Left renal pelvis (tissue), 4 donors: ENCODE measurements at places on chromosomes 13 and 19. TPM values are rescaled to one million over a fixed set of nuclear protein-coding genes. Genes with fewer than 3 reads are reported as not detected.

DNA sequence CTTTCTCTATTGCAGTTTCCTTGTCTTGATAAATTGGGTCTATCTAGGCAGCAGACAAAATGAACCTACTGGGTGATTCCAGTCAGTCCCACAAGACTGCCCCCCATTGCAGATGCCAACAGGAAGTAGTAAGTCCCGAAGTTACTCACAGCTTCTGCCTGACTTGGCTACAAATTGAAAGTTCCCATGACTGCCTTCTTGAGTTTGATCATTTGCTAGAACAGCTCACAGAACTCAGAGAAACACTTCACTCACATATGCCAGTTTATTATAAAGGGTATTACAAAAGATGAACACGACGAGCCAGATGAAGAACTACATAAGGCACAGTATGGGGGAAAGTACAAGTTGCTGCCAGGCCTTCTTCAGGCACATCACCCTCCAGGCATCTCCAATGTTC lies 50.0 kb downstream of the TEX26 start:
- DNase-seq = no peak

GRCh38 chr13:113902986-113903775 lies 39.3 kb upstream of the GAS6 start:
- no peak for DNase-seq

- DNase-seq = no peak
These were observed 43.3 kb downstream of the ZNF93 start for GRCh38 chr19:19943848-19944582.

- no peak for DNase-seq
These were observed 1.5 kb upstream of the SLC17A7 start for GRCh38 chr19:49442771-49443365.

DNA sequence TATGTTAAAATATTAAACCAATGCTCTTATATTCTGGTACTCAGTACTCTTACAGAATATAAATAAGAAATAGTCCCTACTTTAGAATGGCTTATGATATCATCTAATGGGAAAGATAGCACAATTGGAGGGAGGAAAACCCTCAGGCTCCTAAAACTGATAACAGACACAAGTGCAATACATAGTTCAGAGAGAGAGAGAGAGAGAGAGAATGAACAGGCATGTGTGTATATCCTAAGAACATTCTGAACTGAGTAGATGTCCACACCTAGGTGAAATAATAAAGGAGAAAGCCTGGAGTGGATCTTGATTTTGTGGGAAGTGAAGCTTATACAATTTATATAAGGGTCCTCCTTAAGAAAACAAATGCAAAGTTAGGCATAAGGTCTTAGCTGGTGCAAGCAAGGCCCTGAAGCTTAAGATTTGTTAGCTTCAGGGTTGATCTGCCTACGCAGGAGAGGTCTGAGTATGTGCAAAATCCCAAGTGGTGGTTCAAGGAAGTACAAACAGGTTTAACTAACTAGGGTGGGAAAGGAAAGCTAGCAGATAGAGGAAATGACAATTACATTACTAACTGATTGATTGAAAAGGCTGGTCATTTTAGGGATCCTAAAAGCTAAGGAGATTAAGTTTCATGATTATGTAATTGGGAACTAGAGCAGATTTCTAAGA lies 53.3 kb downstream of the SOX21 start:
- no peak for DNase-seq

GRCh38 chr13:68584776-68585175 lies 1354.6 kb upstream of the PCDH9 start:
- no peak for DNase-seq

DNA sequence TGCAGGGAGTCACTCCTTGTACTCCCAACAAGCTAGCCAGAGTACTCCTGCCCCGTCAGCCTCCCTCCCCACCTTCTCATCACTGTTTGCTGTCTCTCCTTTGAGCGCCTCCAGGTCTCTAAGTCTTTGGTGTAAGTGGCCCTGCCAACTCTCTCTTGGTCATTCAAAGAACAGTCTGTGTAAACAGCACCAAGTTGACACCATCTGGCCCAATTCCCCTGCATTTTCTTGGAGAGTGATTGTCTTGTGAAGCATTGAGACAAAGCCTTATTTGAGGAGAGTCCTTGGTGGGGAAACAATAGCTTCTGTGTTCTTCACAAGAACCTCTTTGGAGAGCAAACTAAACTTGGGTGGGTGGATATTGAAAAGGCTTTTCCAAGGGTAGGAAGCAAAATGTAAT lies 114.6 kb upstream of the RNF113B start:
- DNase-seq = no peak

DNA sequence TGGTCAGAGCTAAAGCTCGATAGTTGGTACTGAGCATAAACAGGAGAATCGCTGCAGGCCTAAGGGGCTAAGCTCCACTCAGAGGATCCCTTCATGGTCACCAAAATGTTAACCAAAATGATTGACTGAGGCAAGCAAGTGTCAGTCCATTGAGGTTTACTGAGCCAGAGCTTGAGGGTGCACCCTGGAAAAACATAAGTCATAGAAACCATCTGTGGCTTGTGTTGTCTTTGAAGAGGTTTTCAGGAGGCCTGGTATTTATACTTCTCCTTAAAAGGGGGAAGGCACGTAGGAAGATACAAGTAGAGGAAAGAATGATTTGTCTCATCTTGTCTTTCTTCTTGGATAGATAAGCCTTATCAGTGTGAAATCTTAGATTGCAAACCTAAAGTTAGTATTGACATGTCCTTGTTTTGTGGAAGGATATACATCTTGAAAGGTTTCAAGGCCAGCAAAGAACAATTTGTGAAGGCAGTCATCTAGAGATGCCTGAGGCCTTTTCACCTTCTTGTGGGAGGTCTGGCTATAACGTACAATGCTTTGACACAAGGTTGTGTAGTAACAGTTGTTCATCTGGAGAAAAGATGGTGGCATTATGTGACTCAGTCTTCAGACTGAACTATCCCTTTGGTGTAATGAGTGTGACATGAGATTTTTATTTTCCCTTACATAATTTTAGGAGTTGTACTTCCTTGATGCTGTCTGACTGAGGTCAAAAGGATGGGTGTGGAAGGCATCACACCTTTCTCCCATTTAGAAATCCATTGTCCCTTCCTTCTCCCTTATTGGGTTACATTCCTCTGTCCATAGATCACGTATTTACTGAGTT lies 14.7 kb upstream of the CEACAM6 start:
- DNase-seq = no peak

DNA sequence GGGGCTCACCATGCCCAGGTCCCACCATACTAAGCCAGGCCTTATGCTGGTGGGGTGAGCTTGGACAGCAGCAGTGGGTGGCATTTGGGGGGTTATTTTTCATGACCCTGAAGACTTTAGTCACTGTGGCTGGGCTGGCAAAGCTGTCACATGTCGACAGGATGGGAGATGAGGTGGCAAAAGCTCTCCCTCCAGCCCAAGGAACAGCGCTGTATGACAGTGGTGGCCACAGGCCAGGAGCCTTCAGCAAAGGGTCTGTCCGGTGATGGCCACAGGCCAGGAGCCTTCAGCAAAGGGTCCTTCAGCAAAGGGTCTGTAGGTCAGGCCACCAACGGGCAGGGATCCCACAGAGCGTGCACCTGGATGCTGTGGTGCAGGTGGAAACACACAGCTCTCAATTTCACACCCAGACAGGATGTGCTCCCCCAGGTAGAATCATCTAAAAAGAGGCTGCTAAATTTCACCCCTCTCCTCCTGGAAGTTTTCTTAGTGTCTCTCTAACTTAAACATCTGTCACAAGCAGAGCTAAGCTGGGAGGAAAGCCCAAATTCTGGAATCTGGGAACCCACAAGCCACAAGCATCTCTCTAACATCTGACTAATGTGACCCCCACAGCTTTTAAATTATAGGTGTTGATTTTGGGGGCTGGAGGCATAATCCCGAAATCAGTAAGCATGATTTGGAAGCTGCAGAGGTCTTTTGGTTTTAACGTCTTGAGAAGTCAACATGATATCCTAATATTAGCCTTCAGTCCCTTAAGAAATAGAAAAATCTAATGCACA lies 23.0 kb downstream of the COL4A1 start:
- no peak for DNase-seq

- no peak for DNase-seq
These were observed 991 bp downstream of the ABHD17A start for GRCh38 chr19:1884291-1884718.

- no peak for DNase-seq
These were observed 636 bp upstream of the ZNF579 start for GRCh38 chr19:55581145-55581822.

GRCh38 chr13:37791699-37792098 lies 77.9 kb downstream of the TRPC4 start:
- DNase-seq = no peak

DNA sequence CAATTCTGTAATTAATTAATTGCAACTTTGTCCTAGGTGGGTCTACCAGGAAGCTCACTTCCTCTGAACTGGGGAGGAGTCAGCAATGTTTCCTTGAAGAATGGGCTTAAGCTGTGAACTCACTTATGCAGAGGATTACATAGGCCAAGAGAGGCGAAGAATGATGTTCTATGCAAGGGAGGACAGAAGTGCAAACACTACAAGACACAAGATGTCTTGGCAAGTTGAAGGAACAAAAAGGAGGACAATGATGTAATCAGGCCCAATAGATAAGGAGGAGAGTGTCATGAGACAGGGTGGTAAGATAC lies 275.9 kb downstream of the LHFPL6 start:
- no peak for DNase-seq

DNA sequence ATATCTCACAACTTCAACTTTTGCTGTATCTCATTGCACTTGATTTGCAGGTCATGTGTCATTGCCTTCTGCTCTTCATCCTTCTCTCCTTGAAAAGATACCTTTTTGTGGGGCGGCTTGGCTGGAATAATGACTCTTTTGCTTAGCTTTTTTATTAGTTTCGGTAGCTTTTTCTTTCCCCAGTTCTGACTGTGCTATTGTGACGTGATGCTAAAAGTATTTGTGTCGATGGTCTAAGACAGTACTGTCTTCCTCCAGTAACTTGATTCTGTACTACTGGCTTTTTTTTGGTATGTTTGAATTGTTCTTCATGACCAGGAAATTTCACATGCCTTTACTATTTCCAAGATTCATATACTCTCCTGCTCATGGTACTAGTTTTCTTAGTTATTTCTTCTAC lies 63.1 kb downstream of the SLITRK1 start:
- DNase-seq = no peak

DNA sequence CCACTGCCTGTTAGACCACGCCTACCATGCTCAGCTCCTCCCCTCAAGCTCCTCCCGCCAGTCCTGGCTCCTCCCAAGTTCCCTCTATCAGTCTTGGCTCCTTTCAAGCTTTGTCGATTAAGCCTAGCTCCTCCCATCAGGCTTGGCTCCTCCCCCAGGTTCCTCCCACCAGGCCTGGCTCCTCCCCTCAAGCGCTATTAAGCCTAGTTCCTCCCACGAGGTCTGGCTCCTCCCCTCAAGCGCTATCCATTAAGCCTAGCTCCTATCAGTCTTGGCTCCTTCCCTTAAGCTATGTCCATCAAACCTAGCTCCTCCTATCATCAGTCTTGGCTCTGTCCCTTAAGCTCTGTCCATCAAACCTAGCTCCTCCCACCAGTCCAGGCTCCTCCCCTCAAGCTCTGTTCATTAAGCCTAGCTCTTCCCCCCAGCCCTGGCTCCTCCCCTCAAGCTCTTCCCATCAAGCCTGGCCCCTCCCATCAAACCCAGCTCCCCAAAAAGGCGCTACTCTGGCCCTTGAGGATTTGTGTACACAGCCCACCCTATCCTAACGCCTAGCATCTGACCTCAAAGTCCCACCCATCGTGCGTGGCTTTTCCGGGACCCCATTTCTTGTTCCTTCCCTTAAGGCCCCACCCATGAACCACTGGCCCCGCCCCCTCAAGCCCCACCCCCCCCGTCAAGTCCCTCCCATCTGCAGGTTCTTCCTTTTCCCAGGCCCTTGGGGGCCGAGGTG lies 10.0 kb downstream of the CAMSAP3 start:
- no peak for DNase-seq

GRCh38 chr19:12670159-12670928 lies 3.7 kb downstream of the WDR83 start:
- DNase-seq = no peak

- no peak for DNase-seq
These were observed 11.1 kb downstream of the MAMSTR start for GRCh38 chr19:48708471-48708870.

GRCh38 chr13:96082640-96083039 lies 7.3 kb upstream of the HS6ST3 start:
- no peak for DNase-seq

GRCh38 chr13:95601216-95601615 lies 43.3 kb downstream of the DZIP1 start:
- no peak for DNase-seq

- DNase-seq = no peak
These were observed 23.8 kb upstream of the CBY2 start for GRCh38 chr13:45678282-45678681.

DNA sequence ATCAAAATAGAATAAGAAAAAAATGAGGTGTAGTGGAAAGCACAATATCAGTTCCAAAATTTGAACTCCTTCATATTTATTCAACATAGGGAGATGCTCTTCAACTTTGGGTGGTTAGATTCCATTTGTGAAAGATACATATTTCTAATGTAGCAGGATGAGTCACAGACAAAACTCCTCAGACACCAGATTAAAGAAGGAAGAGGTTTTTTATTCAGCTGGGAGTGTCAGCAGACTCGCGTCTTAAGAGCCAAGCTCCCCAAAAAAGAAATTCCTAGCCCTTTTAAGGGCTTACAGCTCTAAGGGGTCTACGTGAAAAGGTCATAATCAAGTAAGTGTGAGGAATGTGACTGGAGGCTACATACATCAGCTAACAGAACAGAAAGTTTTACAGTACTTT lies 6.8 kb upstream of the ZNF765 start:
- no peak for DNase-seq

DNA sequence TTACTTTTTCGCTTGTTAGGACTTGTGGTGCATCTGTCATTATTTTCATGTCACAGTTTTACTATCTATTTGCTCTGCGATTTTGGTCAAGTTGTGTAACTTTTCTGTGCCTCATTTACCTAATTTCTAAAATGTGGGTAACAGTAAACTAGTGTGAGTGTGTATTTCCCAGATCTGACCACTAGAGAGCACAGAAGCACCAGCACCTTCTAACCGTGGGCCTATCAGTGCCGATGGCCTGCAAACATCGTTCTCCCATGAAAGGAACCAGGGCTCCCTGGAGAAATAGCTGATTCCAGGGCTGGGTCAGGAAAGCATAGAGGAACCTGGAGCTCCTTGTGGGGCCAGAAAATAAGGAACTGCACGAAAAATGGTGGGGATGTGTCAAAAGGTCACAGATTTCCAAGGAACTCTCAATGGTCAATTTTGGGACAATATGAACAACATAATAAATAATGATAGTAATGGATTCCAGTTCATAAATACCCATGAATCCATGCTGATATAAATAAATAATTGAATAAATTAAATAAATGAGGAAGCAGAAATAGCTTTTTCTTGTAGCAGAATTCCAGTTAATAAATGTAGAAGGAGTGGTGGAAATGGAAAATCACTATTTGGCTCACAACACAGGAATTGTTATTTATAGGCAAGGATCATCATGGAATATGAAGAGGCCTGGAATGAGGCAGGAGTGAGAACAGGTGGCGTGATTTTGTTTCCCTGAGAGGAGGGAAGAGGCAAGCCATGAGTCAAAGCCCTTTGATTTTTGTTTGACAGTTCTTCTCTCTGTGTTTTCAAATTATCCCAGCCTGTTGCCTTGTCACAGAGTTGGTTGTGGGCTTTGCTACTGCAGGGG lies 31.1 kb downstream of the CEACAM8 start:
- DNase-seq = no peak

GRCh38 chr19:41192574-41193429 lies at the start of gene CYP2S1:
Gene CYP2S1, plus strand, starts transcription at chr19:41193219. Its CDS starts 46 bp downstream, at chr19:41193265.
- no peak for DNase-seq

Gene NLRP11
- 0.11 TPM for polyA plus RNA-seq

Gene EXOC3L2
- polyA plus RNA-seq = 4.4 TPM

Gene GNG7
- polyA plus RNA-seq = 5.5 TPM

Gene ZNF700
- polyA plus RNA-seq = 17.9 TPM

Gene SIN3B
- 46.8 TPM for polyA plus RNA-seq

Gene CDC42EP5
- 61.0 TPM for polyA plus RNA-seq

Gene SIGLEC9
- polyA plus RNA-seq = 1.8 TPM

Gene ONECUT3
- polyA plus RNA-seq = not detected
